PC-3 (cell line): ENCODE measurements at places on chromosomes 2 and 18. TPM values are rescaled to one million over a fixed set of nuclear protein-coding genes. Genes with fewer than 3 reads are reported as not detected.

- peak; percentile 68 for DNase-seq
These were observed 154.6 kb upstream of the REV1 start for GRCh38 chr2:99644419-99644787.

MYOM1 gene
- total RNA-seq = 0.07 and 0.12 TPM in 2 replicates

ANKRD30B gene
- total RNA-seq = 0.35 and 0.51 TPM in 2 replicates

- DNase-seq = no peak
These were observed 318.4 kb downstream of the GULP1 start for GRCh38 chr2:188610050-188610444.

SPHKAP gene
- not detected in 2 replicates for total RNA-seq

ONECUT2 gene
- total RNA-seq = 1.0 and 1.1 TPM in 2 replicates

CYP27A1 gene
- total RNA-seq = 5.8 and 6.0 TPM in 2 replicates

DNA sequence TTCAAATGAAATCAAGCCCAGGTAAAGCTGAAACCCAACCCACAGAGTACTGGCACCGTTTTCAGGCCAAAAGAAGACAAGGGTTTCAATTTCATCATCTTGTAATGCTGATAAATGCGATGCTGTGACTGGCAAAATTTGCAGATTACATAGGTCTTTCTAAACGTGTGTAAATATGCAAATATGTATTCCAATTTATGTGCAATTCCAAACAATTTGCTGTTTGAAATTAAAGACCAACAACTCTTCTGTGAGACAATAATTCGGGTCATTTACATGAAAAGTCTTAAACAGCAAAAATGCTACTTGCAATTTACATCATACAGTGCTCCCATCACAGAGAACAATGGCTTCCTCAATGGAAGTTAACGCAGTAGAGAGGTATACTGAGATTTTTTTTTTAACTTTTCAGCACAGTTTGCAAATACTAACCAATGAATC lies 2.8 kb upstream of the ZNF532 start:
- peak; percentile 19 for DNase-seq

GRCh38 chr2:109168716-109169115 lies 39.7 kb downstream of the SH3RF3 start:
- no peak for DNase-seq

DNA sequence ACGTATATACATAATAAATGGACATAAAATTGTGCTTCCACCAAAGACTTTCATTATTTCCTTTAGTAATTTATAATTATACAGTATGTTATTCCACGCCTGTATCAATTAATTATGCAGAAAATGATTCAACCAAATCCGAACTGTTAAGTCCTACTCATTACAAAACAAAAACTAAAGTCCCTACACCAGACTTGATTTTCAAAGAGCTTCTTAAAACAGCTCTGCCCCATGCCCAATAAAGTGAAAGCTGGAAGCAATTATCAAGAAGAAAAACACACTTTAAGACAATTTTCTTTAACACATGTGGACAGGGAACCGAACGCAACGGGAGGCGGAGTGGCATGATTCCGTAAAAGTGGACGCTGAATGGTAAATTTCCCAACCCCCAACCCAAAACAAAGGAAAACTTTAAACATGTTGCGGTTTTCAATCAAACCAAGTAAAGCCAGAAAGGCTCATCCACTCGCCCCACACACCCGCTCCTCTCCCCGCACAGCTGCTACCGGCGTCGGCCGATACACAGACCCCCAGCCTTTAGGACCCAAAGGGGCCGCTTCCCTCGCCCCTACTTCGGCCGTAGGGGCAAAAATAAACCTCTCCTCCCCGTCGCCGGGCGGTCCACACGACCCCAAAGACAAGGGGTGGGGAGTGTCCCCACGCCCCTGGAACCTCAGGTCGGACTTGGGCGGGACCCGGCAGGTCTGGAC lies 705 bp downstream of the YES1 start:
- peak; percentile 37 for DNase-seq

DNA sequence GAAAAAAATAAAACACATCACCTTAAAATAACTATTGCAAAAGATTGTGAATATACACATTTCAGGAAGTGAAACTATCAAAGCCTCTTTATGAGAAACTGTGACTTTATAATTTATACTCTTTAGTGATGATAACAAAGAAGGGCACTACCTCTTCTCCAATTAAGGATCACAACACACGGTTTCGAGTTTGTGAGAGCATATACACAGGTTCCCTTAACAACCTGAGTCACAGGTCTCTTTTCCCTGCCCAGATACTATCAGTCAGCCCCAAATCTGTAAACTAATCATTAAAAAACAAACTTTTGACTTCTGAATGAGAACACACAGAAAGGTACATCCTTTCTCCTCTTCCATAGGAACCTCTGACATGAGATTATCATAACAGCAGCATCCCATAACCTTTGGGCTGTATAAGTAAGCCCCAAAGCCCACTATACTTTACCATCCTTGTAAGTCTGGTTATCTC lies 44.9 kb downstream of the PTPN2 start:
- peak; percentile 35 for DNase-seq

GRCh38 chr2:45289997-45290709 lies 280.9 kb upstream of the SIX2 start:
- DNase-seq = no peak
